ENCODE measurements at places on chromosomes 7 and 10.
A peak's percentile ranks its signal among the peaks of the same experiment; 100 is the strongest.

DNA sequence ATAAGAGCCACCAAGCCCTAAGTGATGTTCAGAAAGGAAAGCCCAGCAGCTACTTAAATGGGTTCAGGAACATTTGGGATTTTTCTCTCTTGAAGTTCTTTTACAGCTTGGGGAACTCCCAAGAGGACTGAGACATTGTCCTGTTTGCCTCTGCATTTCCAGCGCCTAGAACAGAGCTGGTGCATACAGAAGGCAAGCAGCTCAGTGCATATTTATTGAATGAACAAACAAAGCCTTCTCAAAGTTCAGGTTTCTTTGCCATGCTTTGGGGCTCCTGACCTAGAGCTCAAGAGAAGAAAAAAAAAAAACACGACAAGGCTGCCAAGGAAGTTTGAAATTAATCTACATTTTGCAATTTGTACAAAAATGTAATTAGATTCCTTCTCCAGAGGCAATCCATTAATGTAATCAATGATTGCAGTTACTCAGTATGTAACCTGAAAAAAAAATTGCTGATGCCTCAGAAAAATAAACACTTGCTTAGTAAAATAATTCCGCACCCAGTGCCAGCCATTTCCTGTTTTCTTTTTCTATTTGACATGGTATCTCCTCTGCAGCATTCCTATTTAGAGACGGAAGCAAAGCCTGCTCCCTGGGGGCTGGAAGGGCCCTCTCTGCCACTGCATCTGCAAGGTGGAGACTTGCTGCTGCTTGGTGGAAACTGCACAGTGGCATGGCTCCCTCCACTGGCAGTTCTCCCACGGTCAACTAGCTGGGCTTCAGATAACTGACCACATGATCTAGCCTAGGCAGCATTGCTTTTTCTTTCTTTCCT lies 157.3 kb downstream of the TMEM178B start:
- peak; percentile 6 for DNase-seq

DNA sequence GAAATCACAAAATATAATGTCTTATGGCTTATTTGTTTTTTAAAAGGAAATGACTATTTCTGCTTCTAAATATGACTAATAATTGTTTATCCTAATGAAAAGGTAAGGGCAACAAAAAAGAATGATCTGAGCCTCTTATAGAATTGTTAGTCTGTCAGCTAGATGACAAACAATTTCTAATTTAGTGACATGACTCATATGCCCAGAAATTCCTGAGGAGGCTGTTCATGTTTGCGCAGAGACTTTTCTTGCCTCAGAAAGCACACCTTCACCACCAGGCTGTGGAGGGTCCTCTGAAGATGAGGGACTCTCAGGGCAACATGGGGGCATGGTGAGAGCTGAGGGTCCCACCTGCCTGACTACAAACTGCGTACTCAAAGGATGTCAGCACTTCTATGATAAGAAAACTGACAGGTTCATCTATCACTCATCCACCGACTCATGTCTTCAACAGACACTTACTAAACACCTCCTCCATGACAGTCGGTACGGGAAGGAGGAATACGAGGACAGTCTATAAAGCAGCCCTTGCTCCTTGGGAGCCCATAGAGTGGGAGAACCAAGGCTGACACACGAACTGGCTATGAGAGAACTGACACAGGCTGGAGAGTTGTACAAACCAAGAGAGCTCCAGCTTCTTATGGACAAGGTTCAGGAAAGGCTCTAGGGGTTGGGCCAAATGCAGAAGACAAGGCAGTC lies 102.0 kb downstream of the PKD1L1 start:
- DNase-seq: no peak

DNA sequence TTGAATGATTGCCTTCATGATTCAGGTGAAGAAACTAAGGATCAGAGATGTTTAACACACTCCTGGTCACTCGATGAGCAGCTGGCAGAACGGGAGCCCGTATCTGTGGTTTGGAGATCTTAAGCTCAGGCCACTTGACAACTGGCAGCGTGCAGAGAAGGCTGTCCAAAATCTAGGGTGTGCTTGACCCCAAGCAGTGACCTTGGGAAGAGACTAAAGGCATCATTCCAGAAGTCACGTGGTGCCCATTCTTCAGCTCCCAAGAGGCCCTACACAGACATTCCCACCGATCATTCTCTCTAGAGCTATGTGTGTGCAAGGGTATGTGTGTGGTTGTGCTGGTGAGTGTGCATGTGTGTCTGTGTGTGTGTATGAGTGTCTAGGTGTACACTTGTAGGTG lies 493.8 kb downstream of the TCERG1L start:
- DNase-seq: no peak

GRCh38 chr7:138460176-138460648 lies at the start of gene TRIM24:
Gene TRIM24 (plus strand): TSS chr7:138460259. CDS start chr7:138460549, 290 bp downstream.
- no peak for DNase-seq

- no peak for DNase-seq
Observed at GRCh38 chr7:34269084-34269483, 363.7 kb downstream of the BMPER start.

GRCh38 chr7:113267885-113268284 lies 149.5 kb upstream of the SMIM30 start:
- DNase-seq: no peak

- DNase-seq: no peak
Observed at GRCh38 chr10:130771491-130771946, 540.0 kb downstream of the TCERG1L start.

DNA sequence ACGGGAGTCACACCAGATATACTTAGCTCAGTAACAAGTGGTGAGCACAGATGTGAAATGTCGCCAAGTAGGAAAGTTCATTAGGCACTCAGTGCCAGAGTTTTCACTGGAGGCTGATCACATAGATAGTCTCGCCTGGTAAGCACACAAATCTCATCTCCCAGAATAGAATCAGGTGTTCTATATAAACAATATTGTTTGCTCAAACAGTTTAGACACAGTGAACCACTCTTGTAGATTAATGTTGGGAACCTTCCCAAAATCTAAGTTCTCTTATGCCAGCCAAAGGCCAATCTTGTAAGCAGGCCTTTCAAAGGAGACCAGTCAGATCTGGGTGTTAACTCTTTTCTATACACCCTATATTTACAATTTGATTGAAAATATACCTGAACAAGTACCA lies 716.5 kb upstream of the GRM3 start:
- DNase-seq: no peak

DNA sequence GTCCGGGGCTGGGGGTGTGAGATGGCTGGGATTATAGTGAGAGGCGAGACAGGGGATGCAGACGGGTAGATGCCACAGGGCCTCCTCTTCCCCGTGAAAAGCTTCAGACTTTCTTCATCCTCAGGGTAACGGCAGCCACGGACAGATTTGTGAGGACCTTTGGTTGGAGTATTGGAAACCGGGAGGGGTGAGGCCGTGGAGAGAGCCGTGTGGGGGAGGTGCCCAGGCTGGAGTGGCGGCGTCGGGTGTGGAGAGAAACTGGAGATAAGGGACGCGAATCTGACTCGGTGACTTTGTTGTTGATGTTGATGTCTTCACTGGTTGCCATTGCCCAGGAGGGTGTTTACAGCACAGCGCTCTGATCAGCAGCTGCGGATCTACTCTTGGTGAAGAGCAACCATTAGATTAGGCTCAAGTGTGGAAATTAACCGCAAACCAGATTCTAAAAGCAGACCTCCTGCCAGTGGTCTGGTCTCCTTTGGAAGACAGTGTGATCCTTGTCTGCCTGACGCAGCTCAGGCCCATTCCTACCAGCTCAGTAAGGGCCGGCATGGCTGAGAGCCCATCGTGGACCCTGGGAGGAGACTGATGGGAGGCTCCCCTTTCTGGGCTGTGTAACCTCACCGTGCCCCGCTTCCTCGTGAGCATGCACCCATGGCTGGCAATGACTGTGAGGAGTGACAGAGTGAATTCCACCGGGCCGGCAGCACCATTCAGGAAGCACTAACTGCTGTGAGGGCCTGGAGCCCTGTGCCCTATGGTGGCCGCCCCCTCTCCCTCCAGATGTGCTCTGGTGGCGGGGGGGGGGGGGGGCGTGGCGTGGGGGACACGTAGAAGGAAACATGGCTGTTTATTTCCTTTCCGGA lies 90.3 kb downstream of the INPP5A start:
- peak; percentile 49 for DNase-seq
